ENCODE measurements at places on chromosomes 12 and 14. TPM values are rescaled to one million over a fixed set of nuclear protein-coding genes. Genes with fewer than 3 reads are reported as not detected.
A peak's percentile ranks its signal among the peaks of the same experiment; 100 is the strongest.

Gene GPR65
- 1.9 TPM for total RNA-seq

Gene KRT2
- not detected for total RNA-seq

Gene C14orf132
- total RNA-seq, result 37.5 TPM

Gene KRT80
- 0.21 TPM for total RNA-seq

DNA sequence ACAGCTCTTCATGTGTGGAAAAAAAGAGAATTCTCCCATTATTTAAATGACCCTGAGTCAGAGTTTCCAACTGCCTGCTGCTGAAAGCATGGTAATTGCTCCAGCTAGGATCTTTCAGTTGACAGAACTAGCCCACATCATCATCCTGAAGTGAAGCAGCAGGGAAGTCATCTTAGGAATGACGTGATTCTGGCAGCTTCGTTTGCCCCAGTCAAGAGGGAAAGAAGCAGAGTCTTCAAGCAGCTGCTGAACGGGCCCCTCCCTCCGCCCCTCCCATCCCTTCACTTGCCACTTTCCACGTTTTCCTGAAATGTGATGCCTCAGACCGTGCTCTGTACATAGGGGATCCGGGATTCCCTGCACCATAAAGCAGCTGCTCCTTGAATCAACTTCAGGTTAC lies 455.0 kb upstream of the TMEM132C start:
- no peaks in the 10 kb centered on the region for H3K36me3 ChIP-seq
- no peaks in the 10 kb centered on the region for H3K27me3 ChIP-seq
- no peak overlapping the region for H3K27ac ChIP-seq
- peaks cover 4% of the 10 kb centered on the region for H3K4me1 ChIP-seq

DNA sequence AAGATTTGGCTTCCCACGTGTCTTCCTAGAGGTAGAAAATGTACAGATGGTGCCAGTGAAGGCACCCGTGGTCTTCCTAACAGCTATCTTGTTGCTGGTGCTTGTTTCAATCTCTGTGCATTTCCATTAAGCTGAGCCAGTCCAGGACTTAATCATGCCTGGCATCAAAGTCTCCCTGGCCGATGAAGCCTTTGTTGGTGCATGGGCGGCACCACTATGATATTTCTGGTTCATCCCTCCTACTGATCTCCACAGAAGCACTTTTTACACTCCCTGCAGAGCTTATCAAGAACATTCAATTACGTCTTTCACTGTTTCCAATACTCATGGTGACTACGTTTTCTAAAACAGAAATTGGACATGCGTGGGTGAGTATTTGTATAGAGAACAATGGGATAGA lies 128.4 kb downstream of the TTC8 start:
- H3K4me1 ChIP-seq, result no peaks in the 10 kb centered on the region
- H3K4me3 ChIP-seq, result no peak overlapping the region
- H3K27me3 ChIP-seq, result no peaks in the 10 kb centered on the region
- no peaks in the 10 kb centered on the region for H3K36me3 ChIP-seq
- no peak overlapping the region for H3K27ac ChIP-seq
- DNase-seq, result no peak

- no peak overlapping the region for H3K4me3 ChIP-seq
- no peaks in the 10 kb centered on the region for H3K36me3 ChIP-seq
- no peaks in the 10 kb centered on the region for H3K4me1 ChIP-seq
- DNase-seq, result no peak
Observed at GRCh38 chr12:117485984-117486839, 124.8 kb upstream of the NOS1 start.

- no peak overlapping the region for H3K4me3 ChIP-seq
- no peaks in the 10 kb centered on the region for H3K27me3 ChIP-seq
- H3K4me1 ChIP-seq, result peaks cover 6% of the 10 kb centered on the region
- no peak for DNase-seq
- H3K36me3 ChIP-seq, result no peaks in the 10 kb centered on the region
- no peak overlapping the region for H3K27ac ChIP-seq
Observed at GRCh38 chr12:24597580-24597979, 351.3 kb downstream of the BCAT1 start.

DNA sequence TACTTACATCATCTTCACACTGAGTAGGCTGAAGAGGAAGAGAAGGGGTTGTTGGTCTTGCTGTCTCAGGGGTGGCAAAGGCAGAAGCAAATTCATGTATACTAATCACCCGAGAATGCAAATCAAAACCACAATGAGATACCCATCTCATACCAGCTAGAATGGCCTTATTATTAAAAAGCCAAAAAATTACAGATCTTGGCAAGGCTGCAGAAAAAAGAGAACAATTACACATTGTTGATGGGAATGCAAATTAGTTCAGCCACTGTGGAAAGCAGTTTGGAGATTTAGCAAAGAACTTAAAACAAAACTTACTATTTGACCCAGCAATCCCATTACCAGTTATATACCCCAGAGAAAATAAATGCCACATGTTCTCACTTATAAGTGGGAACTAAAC lies 154.9 kb downstream of the SEC23A start:
- H3K27ac ChIP-seq, result no peak overlapping the region
- no peaks in the 10 kb centered on the region for H3K27me3 ChIP-seq
- no peaks in the 10 kb centered on the region for H3K36me3 ChIP-seq
- DNase-seq, result no peak
- peaks cover 11% of the 10 kb centered on the region for H3K4me1 ChIP-seq
- H3K4me3 ChIP-seq, result no peak overlapping the region

DNA sequence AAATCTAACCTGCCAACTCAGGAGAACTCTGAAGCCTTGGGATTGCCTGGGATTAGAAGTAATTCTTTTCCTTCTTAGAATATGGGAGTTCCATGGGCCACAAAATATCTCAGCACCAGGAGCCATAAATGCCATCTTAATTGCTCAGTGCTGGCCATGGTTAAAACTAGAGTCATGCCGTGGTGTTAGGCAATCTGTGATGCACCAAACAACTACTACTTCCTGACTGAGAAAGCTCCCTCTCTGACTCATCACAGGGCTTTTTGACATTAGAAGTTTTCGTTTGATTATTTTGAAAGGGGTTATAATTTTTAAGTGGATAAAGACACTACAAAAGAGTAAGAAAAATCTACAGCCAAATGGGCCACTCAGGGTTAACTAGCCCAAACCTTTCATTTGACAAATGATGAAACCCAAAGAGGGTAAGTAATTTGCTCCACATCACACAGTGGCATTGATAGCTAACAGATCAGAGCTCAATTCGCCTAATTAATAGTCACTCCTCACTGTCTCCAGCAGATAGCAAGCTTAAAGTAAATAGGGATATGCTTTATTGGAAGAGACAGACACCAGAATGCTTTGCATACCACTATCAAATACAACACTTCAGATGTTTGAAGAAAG lies 377.3 kb downstream of the EMP1 start:
- H3K27ac ChIP-seq, result no peak overlapping the region
- no peaks in the 10 kb centered on the region for H3K4me1 ChIP-seq
- no peaks in the 10 kb centered on the region for H3K36me3 ChIP-seq
- no peaks in the 10 kb centered on the region for H3K27me3 ChIP-seq
- DNase-seq, result no peak
- no peak overlapping the region for H3K4me3 ChIP-seq

GRCh38 chr12:110638796-110639195 lies 24.9 kb downstream of the TCTN1 start:
- H3K36me3 ChIP-seq, result no peaks in the 10 kb centered on the region
- H3K27me3 ChIP-seq, result no peaks in the 10 kb centered on the region
- no peak for DNase-seq
- peak overlapping the region; percentile 39 for H3K27ac ChIP-seq

DNA sequence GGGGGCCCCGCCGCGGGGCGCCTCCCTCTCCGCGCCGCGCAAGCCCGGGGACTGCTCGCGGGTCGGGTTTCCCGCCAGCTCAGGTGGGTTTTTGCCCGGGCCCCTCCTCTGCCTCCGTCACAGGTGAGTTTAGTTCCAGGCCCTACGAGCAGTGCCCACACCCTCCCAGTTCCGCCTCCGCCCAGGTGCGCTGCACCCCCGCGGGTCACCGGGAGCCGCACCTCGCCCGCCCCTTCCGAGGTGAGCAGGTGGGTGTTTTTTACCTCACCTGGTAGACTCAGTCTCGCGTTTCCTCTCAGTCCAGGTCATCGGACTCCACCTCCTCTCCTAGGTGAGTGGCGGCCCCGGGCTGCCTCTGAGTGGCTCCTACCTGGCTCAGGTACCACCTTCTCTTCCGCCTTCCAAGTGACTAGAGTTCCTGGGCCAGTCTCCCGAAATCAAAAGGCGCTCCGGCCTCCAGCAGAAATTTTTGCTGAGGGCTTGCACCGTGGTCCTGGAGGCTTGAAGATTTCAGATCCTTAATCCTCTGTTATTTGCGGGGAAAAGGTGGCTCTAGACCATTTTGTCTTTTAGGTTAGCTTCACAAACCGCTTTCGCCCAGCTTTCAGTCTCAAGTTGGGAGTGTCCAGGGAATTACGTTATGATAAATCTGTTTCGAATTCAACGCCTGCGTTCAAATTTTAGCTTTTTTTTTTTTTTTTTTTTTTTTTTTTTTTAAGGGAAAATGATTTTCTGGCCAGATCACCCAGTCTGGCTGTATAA lies at the start of gene TMEM30B:
Gene TMEM30B, minus strand, starts transcription at position 153 of the 762 bp plus-strand sequence. CDS start 191 bp downstream, outside the sequence.
- no peak for DNase-seq
- peak within 1 kb of the TSS; percentile 79 for H3K4me3 ChIP-seq
- H3K27me3 ChIP-seq, result no peaks in the 10 kb centered on the region
- H3K27ac ChIP-seq, result peak within 1 kb of the TSS; percentile 87
- H3K36me3 ChIP-seq, result no peaks in the 10 kb centered on the region

DNA sequence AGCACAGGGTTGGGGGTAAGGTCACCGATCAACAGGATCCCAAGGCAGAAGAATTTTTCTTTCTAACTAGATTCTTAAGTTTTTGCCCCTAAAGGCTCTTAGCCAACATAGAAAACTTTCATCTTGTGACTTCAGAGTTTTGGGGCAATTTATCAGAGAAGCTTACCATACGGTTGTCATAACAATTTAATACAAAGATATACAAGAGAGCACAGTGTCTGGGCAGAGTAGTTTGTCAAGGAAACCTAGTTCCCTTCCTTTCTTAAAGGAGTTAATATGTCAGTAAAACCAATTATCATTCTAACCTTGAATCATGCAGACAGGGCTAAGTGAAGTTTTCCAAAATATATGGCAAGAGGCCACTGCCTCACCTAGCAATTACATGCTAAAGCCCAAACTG lies 18.4 kb downstream of the NR2C1 start:
- no peak overlapping the region for H3K4me3 ChIP-seq
- H3K4me1 ChIP-seq, result no peaks in the 10 kb centered on the region
- DNase-seq, result no peak
- H3K27me3 ChIP-seq, result no peaks in the 10 kb centered on the region

DNA sequence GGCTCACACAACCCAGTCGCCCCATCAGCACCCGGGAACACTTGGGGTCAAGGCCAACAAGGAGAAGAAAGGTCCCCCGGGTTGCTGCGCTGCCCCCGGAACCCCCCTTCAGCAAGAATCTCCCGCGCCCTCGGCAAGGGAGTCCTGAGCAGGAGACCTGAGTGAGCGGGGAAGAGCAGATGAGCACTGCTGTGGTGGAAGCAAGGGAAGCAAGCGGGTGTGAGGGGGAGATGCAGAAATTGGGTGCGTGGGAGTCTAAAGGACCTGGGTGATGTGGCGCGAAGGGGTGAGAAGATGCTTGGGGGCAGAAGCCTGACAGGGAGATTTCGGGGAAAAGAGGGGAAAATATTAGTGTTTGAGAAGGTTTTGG lies 105.5 kb upstream of the PRB2 start:
- no peaks in the 10 kb centered on the region for H3K4me1 ChIP-seq
- no peaks in the 10 kb centered on the region for H3K27me3 ChIP-seq
- no peaks in the 10 kb centered on the region for H3K36me3 ChIP-seq
- no peak for DNase-seq
- no peak overlapping the region for H3K27ac ChIP-seq

GRCh38 chr12:42365486-42365885 lies 39.5 kb downstream of the PPHLN1 start:
- no peak overlapping the region for H3K4me3 ChIP-seq
- peaks cover 11% of the 10 kb centered on the region for H3K4me1 ChIP-seq
- no peaks in the 10 kb centered on the region for H3K36me3 ChIP-seq
- H3K27ac ChIP-seq, result no peak overlapping the region

DNA sequence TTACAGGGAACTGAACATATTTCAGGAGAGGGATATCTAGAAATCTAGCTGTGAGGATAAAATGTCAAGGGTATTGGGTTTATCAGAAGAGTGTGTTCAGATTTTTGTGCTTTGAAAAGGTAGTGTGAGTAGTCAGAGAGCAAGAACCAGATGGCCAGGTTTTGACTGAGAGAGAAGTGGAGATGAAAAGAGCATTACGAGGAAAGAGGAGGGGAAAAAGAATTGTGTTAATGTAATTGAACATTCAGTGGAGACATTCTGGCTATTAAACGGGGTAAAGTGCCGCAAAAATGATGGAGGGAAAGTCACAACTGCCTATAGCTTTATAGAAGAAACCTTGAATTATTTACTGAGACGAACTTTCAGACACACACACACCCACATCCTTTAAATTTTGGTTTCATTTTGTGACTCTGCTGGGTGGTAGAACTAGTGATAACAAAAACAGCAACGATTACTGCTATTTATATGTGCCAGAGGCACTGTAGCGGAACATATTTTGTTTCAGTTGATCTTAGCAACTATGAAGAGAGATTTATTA lies 213.6 kb downstream of the ERC1 start:
- no peaks in the 10 kb centered on the region for H3K36me3 ChIP-seq
- H3K27me3 ChIP-seq, result no peaks in the 10 kb centered on the region
- H3K4me1 ChIP-seq, result peaks cover 16% of the 10 kb centered on the region
- no peak for DNase-seq
- peak overlapping the region; percentile 72 for H3K4me3 ChIP-seq
- H3K27ac ChIP-seq, result no peak overlapping the region

GRCh38 chr12:83102499-83102898 lies 415.8 kb downstream of the TMTC2 start:
- H3K4me1 ChIP-seq, result no peaks in the 10 kb centered on the region
- no peaks in the 10 kb centered on the region for H3K27me3 ChIP-seq
- H3K27ac ChIP-seq, result no peak overlapping the region
- H3K36me3 ChIP-seq, result no peaks in the 10 kb centered on the region
- no peak overlapping the region for H3K4me3 ChIP-seq

Measured in thoracic aorta (tissue), 2 donors.